ENCODE measurements at places on chromosomes 3 and 15. TPM values are rescaled to one million over a fixed set of nuclear protein-coding genes. Genes with fewer than 3 reads are reported as not detected.

C3orf22 gene
- not detected for total RNA-seq

ZPLD1 gene
- total RNA-seq: not detected

TMC3 gene
- total RNA-seq: not detected

OCA2 gene
- total RNA-seq: not detected

NCEH1 gene
- total RNA-seq: 60.4 TPM

PRSS50 gene
- 0.11 TPM for total RNA-seq

RBM15B gene
- 11.8 TPM for total RNA-seq

NOX5 gene
- not detected for total RNA-seq

CYP8B1 gene
- total RNA-seq: not detected

HYAL3 gene
- 1.4 TPM for total RNA-seq

ROBO2 gene
- total RNA-seq: 0.14 TPM

ADGRG7 gene
- not detected for total RNA-seq

TMIE gene
- total RNA-seq: 0.89 TPM

PATL2 gene
- total RNA-seq: 3.3 TPM

SEMA3F gene
- 12.3 TPM for total RNA-seq

USP3 gene
- total RNA-seq: 13.7 TPM

KY gene
- total RNA-seq: 16.7 TPM

DLL4 gene
- 11.1 TPM for total RNA-seq

ATP13A5 gene
- not detected for total RNA-seq

UBR1 gene
- total RNA-seq: 20.2 TPM

PKM gene
- total RNA-seq: 1,022 TPM

MAGI1 gene
- 33.1 TPM for total RNA-seq

SMCO1 gene
- 78.6 TPM for total RNA-seq

MNS1 gene
- total RNA-seq: 1.0 TPM

MKRN2OS gene
- not detected for total RNA-seq

DISP2 gene
- 3.9 TPM for total RNA-seq

GPR171 gene
- total RNA-seq: 0.24 TPM

SLC6A11 gene
- total RNA-seq: not detected

ECE2 gene
- total RNA-seq: not detected

POLG gene
- total RNA-seq: 39.7 TPM

GOLGA8G gene
- total RNA-seq: not detected

ANKDD1A gene
- 1.1 TPM for total RNA-seq

UMPS gene
- total RNA-seq: 9.4 TPM

ANKRD63 gene
- total RNA-seq: 0.92 TPM

PLD1 gene
- 78.0 TPM for total RNA-seq

CHL1 gene
- 24.8 TPM for total RNA-seq

APBA2 gene
- total RNA-seq: 2.0 TPM

ACTRT3 gene
- total RNA-seq: 0.84 TPM

EFCAB12 gene
- not detected for total RNA-seq

SOX14 gene
- not detected for total RNA-seq

SLC7A14 gene
- total RNA-seq: not detected

LRRFIP2 gene
- 146 TPM for total RNA-seq

GRIP2 gene
- 39.3 TPM for total RNA-seq

FAM107A gene
- total RNA-seq: 82.9 TPM

PYGO1 gene
- 6.7 TPM for total RNA-seq

NR2E3 gene
- total RNA-seq: not detected

CNTN4 gene
- 2.5 TPM for total RNA-seq

CHSY1 gene
- 13.3 TPM for total RNA-seq

DOCK3 gene
- total RNA-seq: 3.9 TPM

LIPC gene
- 0.70 TPM for total RNA-seq

ISLR gene
- 13.8 TPM for total RNA-seq

FGF12 gene
- 340 TPM for total RNA-seq

GPR27 gene
- total RNA-seq: 3.7 TPM

SKOR1 gene
- total RNA-seq: not detected

HEG1 gene
- 95.0 TPM for total RNA-seq
